ENCODE measurements at places on chromosomes 4 and X.
A peak's percentile ranks its signal among the peaks of the same experiment; 100 is the strongest.

GRCh38 chr4:133775881-133776280, 425.7 kb downstream of the PABPC4L start:
- peak; percentile 24 for DNase-seq

- DNase-seq: no peak
Measured at GRCh38 chr4:165592386-165592785, 213.6 kb downstream of the CPE start.

DNA sequence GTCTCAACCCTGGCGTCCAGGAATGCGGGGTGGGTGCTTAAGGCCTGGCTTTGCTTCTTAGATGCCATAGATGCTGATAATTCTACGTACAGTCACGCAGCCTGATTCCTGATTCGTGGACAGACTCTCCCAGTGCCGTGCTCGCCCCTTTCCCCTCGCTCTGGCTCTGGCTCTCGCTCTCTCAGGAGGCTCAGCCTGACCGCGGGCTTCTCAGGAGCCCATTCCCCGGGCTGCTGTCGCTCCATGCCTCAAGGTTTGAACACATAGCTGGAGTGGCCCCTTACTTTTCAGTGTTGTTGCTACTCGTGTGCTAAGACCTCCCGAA, 59.2 kb upstream of the ZC4H2 start:
- DNase-seq: peak; percentile 47

DNA sequence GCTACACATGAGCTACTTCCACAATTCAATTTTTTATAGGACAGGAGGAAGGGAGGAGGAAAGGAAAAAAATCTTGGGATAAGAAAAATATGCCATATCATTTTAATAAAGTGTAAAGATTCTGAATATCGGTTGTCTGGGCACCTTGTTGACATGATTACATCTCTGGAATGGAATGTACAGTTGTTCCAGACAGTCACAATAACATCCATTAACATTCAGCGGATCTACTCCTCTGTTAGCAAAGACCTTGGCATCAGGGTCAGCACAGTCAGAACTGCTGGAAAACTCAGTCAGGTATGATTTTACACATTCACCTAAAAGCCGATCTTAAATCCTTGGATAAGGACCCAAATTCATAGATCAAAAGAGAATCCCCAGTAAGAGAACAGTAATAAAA, 85.4 kb upstream of the ARMCX2 start:
- DNase-seq: no peak

DNA sequence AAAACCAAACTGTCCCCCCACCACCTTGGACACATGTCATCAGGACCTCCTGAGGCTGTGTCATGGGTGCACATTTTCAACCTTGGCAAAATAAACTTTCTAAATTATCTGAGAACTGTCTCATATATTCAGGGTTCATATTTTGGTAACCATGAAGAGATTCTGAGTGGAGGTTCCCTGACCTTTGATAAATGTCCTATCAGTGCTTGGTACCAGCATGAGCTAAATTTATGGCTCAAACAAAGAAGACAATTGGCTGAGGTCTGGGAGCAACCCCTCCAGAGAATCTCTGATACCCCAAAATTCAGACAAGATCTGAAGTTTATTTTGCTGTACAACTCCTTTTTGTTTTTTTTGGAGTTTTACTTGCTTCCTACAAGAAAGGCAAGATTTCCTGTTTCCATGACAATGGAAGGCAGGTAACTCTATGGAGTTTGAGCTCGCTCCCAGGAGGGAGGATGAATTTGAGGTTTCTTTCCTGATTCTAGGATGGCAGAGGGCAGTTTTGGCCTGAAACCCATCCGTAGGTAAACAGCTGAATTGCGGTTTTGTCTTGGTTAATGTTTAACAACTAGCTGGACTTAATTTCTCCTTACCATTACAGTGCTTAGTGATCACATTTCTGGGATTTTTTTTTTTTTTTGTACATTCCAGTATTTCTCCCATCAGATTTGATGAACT, 14.5 kb downstream of the UGT2B15 start:
- no peak for DNase-seq

- no peak for DNase-seq
Measured at GRCh38 chr4:47651231-47651630, 166.2 kb downstream of the ATP10D start.

DNA sequence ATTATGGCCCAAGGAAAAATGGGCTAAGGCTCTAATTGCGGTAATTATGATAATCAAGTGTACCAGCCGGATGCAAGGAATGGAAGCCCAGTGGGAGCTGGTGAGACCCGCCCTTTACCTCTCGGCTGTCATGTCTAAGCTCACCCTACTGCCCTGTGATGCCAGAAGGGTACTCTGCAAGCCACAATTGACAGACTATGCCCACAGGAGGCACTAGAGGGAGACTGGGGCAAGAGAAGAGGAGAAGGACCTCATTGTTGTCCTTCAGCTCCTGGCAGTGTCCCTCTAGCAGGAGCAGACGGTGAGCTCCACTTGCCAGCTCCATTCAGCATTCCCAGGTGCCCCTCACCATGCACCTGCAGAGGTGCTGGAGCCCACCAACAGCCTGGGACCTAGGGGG, 141.8 kb downstream of the SMIM20 start:
- no peak for DNase-seq

DNA sequence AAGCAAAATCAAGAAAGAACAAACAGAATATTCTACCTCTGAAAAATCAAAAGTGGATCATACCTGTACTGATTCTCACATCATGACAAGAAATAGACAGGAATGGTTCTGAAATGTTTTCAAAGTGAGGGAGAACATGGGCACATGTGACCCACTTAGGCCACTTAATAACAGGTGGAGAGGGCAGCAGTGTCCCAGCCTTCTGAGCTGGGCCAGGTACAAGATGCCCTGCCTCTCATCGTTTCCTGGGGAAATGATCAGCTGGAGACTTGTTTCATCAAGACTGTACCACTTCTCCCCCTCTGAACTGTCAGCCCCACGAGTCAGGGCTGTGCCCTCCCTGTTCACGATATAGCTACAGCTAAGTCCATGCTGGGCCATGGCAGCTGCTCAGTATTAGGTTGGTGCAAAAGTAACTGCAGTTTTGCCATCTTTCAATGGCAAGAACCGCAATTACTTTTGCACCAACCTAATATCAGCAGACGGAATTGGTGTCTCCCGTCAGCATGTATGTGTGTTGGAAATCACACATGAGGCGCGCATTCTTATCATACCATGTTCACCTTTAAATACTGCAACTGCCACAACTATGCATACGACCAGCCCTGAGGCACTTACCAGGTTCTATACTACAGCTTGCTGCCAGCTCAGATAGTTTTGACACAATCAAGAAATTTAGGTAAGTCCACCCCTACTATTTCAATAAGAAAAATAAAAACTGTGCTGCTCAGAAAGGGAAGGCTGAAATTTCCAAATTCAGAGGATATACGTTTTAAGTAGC, 71.4 kb downstream of the GATB start:
- no peak for DNase-seq

DNA sequence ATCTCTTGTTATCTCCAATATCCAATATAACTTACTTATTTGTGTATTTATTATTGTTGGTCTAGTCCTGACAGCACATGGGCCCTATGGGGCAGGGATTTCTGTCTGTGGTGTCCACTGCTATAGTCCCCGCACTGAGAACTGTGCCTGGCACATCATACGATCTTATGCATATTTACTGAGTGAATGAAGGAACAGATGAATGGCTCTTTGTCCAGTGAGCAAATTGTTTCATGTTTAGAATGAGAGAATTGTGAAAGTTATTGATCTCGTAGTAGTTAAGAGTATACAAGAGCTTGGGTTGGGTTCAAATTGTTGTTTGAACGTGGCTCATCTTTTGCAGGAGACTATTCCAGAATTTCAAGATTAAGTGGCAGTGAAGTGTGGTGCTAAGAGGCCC, 96.1 kb upstream of the SLC34A2 start:
- DNase-seq: no peak

DNA sequence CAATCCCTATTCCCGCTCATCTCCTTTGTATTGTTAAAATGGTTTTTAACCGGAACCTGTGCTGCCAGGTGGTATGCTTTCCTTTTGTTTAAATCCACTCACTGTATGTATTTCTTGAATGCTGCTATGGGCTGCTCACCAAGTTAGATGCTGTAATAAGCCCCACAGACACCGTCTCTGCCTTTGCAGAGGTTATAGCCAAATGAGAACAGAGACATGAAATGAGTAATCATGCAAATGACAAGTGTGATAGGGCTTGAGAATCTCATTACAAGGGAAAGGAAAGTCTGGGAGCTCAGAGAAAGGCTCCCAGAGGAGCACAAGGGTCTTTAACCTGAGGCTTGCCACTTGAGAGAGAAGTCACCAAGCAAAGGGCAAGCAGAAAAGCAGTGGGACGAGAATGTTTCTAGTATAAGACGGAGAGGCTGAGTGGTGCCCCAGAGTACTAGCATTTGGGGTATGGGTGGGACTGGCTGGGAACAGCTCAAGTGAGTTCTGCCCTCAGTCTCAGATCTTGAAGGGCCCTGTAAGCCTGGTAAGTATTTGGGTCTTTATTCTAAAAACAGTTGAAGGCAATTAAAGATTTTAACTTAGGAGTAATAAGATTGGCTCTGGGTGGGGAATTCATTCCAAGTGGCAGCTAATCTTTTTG, 110.8 kb upstream of the H2AZ1 start:
- DNase-seq: no peak

DNA sequence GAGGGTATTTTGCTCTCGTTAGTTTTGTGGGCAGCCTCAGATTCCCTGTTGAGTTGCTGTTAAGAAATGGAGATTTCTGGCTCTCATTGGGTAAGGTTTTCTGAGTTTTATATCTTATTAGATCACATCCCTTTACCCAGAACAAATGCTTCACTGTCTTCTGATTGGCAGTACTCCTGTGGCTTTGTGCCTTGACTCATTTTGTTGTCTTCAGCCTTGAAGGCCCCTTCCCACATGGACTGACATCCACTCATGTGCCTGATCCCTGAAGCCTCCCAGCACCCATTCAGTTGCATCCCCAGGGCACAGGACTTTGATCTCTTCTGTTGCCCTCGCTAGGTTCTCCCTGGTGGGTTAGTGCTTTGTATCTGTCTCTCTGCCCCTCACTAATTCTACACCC, 10.4 kb downstream of the MED28 start:
- DNase-seq: no peak

DNA sequence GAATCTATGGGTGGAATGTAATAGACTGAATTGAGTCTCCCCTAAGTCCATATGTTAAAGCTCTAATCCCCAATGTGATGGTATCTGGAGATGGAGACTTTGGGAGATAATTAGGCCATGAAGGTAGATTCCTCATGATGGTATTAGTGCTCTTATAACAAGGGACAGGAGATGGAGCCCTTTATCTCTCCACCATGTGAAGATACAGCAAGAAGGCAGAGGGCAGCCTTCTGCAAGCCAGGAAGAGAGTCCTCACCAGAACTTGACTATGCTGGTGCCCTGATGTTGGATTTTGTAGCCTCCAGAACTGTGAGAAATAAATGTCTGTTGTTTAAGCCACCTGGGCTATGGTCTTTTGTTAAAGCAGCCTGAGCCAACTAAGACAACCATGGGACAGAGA, 76.4 kb upstream of the F8A3 start:
- DNase-seq: no peak

- DNase-seq: no peak
Measured at GRCh38 chr4:182968917-182969650, 51.9 kb upstream of the DCTD start.

- peak; percentile 67 for DNase-seq
Measured at GRCh38 chr4:140372751-140373327, 607 bp upstream of the SCOC start.

DNA sequence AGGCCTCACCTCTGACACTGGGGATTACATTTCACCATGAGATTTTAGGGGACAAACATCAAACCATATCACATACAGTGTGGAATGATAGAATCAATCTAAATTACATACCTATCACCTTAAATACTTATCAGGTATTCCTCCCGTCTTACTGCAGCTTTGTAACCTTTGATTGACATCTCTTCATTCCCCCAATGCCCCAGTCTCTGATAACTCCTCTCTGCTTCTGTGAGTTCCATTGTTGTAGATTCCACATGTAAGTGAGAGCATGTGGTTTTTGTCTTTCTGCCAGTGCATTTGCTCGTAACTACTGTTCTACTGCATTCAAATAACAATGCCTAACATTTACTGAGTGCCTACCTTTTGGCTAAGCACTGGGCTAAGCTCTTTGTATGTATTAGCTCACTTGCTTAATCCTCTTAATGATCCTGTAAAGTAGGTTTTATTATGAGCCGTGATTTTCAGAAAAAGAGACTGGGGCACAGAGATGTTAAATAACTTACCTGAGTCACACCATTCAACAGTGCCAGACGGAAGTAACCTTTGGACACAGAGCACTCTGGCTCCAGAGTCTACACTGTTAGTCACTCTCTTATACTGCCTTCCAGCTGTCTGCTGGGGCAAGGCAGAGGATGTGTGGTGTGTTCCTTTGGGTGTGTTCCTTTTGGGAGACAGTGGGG, 63.7 kb upstream of the ESX1 start:
- no peak for DNase-seq

DNA sequence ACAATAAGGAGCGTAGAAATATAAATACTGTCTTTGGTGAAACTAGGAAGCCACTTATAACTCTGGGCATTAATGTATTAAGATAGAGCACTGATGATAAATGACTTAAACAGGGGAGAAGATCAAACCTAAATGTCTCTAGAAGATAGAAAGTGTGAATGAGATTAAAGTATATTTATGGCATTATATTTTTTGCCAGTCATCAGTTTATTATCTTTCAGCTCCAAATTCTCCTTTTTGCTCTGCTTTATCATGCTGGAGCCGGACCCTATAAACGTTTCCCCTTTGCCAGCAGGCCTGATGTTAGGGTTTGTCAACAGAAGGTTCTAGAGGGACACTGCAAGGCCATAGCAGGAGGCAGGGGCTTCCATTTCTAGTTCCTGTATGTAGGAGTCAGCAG, 76.4 kb downstream of the TBC1D19 start:
- DNase-seq: no peak

DNA sequence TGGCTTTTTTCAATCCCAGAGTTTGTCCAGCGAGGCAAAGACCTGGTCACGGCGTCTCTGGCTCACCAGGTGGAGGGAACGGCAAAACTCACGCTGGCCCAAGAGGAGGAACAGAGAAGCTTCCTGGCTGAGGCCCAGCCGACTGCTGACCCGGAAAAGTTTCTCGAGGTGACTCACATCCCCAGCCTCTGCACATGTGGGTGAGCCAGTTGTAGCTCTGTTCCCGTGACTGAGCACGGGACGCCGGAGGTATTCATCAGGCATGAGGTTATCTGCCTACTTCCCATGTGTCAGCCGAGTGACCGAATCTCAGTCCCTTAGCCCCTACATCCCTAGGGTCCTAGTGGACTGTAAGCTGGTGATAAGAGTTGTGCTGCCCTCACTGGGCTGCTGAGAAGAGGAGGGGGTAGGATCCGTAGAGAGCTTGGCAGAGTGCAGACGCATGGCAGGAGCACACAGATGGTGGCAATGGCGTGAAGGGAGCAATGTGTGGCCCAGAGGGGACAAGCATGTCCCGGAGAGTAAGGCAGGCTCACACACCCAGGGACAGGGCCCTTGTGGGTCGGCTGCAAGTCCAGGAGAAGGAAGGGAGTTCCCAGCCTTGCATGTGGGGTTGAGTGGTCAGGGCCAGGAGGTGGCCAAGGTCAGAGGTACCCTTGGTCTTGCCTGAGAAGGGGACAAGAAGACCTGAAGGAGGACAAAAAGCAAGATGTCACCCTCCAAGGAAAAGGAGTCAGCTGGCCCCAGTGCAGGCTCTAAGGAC, 42.9 kb downstream of the EVC start:
- DNase-seq: peak; percentile 74

- DNase-seq: no peak
Measured at GRCh38 chrX:38513112-38513742, 48.1 kb upstream of the TSPAN7 start.

GRCh38 chrX:121191779-121192178, 144.4 kb downstream of the GLUD2 start:
- no peak for DNase-seq

All from adipocyte (in vitro differentiated cells).